Renal cortex interstitium (tissue), 15 donors: ENCODE measurements at places on chromosomes 4 and X. TPM values are rescaled to one million over a fixed set of nuclear protein-coding genes. Genes with fewer than 3 reads are reported as not detected.

KLB gene
- polyA plus RNA-seq, result 0.22 TPM

CXCL8 gene
- 0.57 TPM for polyA plus RNA-seq

UGT2B11 gene
- 0.49 TPM for polyA plus RNA-seq

NOX1 gene
- 0.90 TPM for polyA plus RNA-seq

KLF8 gene
- polyA plus RNA-seq, result 5.3 TPM

CXCL11 gene
- 0.51 TPM for polyA plus RNA-seq

POU4F2 gene
- not detected for polyA plus RNA-seq

SLC25A6 gene
- polyA plus RNA-seq, result 682 TPM
